ENCODE measurements at places on chromosomes 3 and 15.

GRCh38 chr3:149390294-149390693 is 12.8 kb upstream of the TM4SF1 start:
- DNase-seq, result no peak

GRCh38 chr3:142275856-142276255 is 50.5 kb upstream of the GK5 start:
- no peak for DNase-seq

DNA sequence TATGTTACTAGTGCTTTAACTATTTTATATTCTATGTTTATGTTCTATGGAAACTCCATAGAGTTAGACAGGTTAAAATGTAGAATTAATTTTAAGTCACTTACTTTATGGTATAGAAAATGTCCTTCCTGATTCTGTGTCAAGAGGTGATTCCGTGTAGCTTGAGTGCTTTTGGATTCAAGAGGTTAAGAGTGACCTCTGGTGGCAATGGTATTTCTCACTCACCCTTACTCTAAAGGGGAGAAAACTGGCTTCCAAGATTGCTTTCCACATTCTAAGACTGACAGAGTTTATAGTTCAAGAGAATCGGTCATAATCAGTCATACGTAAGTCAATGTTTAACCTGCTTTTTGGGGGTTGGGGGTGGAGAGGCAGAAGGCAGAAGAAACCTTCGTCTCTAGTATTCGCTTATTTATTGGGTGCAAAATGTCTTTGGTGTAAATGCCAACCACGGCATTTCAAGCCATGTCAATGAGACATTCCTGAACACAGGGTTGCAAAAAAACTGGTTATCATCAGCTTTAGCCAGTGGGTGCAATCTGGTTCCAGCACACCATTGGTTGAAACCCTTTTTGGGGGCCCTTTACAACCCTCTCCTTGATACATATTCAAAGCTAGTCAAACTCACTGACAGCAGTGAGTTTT is 92.0 kb upstream of the VGLL3 start:
- no peak for DNase-seq

DNA sequence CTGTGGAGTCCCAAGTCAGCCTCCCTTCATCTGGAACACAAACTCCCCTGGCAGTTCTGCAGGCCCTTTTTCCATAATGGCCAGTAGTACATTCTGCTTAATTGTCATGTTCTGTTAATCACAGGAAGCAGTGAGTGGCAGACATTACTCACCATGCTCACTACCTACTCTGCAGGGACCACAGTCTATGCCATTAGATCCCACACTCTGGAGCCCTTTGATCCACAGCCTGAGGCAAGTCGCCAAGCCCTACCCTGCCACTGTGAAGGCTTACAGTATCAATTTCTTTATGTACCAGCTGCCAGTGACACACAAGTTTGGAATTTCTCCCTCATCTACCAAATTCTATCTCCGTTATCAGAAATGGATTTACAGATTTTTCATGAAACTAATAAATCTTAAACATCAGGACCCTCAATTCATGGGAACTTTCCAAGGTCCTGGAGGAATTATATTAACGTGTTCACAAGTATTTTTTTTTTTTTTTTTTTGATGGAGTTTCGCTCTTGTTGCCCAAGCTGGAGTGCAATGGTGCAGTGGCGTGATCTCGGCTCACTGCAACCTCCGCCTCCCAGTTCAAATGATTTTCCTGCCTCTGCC is 20.6 kb upstream of the WWTR1 start:
- no peak for DNase-seq

DNA sequence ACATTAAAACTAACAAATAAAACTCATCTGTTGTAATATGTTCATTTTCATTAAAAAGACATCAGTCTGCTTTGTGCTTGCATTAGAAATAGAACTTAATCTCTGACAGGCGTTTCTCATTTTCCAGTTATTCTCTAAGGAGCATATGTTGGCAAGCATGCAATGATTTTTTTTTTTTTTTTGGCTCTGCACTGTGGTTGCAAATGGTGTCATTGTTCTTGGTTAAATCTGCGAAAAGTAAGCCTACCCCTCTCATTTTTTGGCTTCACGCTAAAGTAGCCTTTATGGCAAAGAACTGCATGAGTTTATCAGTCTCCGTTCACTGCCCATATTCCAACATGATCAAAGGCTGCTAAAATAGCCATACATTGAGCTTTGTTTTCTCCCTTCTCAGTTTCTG is 403.2 kb downstream of the MECOM start:
- no peak for DNase-seq

GRCh38 chr15:42119446-42119760 is 25.0 kb upstream of the PLA2G4D start:
- DNase-seq, result no peak

DNA sequence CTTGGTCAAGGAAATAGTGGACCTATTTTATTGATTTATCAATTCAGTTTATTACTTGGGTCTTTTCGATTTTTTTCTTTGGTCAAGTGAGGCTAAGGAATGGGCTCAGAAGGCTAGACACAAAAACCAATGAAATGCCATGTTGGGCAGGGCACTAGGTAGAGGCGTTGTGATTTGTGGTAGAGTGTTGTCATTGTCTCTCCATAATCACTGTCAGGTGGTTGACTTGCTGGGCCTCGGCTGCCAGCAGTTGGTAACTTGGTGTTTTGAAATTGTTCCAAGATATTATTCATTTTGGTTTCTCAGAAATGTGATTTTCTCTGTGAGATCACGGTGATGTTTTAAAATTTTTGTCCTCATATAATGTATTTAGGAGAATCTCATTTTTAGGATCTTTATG is 173.6 kb downstream of the KLHL25 start:
- DNase-seq, result no peak

DNA sequence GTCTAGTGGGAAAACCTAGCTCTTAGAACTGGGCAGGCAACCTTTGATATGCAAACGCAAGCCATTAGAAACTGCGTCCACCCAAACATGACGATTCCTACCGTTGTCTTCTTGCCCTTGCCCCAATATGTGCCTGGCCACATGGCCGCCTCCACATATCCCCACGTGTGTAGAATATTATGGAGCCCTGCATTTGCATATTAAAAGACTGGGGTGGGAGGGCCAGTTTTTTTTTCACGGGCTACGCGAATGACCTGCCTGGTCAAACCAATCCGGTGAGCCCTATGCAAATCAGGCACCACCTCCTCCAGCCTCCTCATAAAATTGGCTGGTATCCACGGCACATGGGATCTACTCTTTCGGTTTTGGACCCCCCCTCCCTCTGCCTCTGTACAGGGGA is 381.0 kb upstream of the RGMA start:
- DNase-seq, result no peak
